ENCODE measurements at places on chromosomes 1 and 21.

DNA sequence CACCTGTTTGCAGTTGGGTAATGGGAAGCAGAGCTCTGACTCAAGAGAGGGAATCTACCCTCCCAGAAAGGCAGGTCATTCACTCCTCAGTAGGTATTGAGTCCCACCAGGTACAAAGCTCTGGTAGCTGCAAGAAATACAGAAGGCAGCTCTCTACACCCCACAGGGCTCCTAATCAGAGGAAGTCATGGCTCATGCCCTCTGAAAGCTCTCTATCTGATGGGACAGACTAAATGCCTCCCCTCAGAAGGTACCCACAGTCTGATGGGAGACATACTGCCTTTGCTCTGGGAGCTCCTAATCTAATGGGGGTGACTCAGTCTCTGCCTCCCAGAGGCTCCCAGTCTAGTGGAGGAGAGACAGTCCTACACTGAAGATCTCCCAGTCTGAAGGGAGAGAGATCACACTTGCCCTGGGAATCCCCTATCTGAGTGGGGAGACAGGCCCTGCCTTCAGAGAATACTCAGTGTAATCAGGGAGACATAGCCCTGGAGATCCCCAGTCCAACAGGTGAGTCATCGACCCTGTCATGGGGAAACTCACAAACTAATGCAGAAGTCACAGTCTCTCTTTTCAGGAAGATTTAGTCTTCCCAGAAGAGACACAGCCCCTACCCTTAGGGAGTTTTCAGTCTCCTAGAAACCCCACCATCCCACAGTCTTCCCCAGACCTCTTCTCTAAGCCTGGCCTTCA is 23.7 kb downstream of the CAMK1G start:
- no peak for DNase-seq

DNA sequence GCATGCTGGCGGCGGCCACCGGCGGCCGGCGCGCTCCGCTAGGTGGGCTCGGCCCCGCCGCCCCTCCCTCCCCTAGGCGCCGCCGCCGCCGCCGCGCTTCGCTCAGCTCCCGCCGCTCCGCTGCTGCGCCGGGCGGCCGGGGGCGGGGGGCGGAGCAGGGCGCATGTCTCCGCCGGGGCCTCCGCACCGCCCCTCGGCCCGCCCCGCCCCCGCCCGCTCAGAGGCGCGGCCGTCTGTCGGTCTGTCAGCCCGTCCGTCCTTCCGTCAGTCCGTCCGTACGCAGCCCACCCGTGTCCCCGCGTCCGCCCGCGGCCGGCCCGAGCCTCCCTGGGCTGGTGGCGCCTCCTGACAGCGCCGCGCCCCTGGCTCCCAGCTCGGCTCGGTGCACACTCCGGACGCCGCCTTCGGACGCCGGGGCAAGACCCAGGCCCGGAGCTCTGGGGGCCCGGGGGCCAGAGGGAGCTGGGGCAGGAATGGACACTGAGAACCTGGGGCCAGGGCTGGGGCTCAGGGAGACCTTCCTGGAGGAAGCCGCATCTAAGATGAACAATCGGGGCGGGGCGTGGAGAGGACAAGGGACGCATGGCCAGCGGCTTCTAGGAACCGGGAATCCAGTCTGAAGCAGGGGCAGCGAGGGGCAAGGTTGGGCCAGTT is at the start of gene GPR153:
Gene GPR153, minus strand, starts transcription at position 138 of the 654 bp plus-strand sequence. CDS start 6,193 bp downstream, outside the sequence.
- DNase-seq: peak; percentile 28

GRCh38 chr1:46790446-46791101 is 8.3 kb upstream of the CYP4B1 start:
- no peak for DNase-seq

GRCh38 chr1:8955406-8955805 is 9.7 kb downstream of the CA6 start:
- no peak for DNase-seq

- no peak for DNase-seq
These were observed 151.5 kb upstream of the BACE2 start for GRCh38 chr21:41016472-41016871.

- DNase-seq: no peak
These were observed 27.6 kb upstream of the HHAT start for GRCh38 chr1:210300923-210301614.

- no peak for DNase-seq
These were observed 125.8 kb upstream of the HOOK1 start for GRCh38 chr1:59688976-59689375.

- DNase-seq: no peak
These were observed 20.0 kb downstream of the ZNF678 start for GRCh38 chr1:227583354-227583753.

- no peak for DNase-seq
These were observed 27.1 kb upstream of the VTCN1 start for GRCh38 chr1:117237726-117238381.

DNA sequence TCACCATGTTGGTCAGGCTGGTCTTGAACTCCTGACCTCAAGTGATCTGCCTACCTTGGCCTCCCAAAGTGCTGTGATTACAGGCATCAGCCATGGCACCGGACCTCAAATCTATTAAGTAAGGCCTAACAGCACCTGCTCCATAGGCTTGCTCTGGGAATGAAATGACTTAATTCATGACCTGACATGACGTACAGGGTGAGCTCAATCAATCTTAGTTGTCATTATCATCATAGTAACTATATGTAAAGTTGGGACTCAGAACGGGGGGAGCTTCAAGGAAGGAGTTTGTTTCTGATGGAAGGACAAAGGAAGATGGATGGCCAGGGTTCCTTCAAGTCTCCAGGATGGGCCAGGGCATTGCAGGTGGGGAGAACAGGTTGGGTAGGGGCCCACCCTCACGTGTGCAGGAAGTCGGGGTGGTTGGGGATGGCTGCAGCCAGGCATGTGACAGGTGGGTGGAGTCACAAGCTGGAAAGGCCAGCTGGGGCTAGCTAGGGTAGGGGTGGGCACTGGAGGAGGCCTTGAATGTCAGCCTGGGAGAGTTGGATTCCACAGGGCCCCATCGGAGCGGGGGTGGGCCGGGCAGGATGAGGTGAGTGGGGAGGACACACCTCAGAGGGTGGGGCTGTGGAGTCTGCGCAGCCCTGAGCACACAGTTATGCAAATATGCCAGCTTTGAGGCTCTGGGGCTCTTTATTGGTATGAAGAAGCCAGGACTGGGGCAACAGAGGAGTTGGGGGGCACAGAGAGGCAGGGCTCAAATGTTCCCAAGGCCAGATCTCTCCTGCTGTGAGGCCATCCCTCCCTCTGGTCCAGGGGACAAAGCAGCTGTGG is 9.6 kb downstream of the TRIM62 start:
- DNase-seq: no peak

DNA sequence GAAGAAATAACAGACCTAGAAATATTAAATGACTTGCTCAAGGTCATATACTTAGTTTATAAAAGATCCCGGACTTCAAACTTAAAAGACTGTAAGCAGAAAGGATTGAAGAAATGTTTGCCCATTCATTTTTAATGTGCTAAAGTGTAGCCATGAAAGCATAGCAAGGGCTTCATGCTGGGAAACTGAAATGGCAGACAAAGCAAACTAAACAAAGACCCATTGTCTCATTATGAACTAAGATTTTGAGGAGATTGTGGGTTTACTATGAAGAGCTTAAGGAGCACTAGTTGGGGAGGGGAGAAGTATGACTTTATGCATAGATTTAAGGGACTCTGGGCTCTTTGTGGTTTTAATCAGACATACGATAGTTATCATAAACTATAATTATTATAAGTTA is 26.3 kb downstream of the ADAMTS1 start:
- no peak for DNase-seq

DNA sequence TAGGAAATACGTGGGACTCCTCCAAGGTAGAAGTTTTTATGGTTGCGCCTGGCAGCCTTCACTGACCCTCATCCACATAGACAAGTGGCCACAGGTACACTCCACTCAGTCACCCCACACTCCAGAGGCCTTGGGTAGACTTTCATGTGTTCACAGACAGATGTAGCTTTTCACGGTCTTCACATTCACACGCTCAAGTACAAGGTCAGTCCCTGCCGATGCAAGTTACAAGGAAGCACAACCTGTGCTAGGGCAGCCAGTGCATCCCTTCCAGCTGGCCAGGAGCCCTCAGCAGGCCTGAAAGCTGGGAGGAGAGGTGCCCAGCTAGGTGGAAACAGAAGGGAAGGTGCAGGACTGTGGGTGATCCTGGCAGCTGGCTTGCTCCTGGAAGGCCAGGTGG is 55.5 kb upstream of the FAM20B start:
- no peak for DNase-seq

DNA sequence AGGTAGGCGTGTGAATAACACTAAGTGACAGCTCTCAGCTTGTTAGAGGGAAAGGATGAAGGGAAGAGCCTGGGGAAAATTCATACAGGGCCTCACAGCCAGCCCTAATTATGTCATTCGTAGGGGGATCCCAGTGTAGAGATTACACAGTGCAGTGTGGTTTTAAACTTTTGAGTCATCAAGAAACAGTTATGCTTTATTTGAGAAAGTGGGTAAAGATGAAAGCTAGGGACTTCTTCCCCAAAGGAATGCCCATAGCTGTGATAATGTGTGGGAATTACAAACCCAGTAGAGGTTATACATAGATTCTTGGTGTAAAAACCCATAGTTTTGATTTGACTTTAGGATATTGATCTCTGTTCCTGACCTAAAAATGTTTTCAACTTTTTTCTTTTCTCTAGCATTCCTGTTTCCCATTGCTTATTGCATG is 1.9 kb downstream of the TTF2 start:
- DNase-seq: no peak

DNA sequence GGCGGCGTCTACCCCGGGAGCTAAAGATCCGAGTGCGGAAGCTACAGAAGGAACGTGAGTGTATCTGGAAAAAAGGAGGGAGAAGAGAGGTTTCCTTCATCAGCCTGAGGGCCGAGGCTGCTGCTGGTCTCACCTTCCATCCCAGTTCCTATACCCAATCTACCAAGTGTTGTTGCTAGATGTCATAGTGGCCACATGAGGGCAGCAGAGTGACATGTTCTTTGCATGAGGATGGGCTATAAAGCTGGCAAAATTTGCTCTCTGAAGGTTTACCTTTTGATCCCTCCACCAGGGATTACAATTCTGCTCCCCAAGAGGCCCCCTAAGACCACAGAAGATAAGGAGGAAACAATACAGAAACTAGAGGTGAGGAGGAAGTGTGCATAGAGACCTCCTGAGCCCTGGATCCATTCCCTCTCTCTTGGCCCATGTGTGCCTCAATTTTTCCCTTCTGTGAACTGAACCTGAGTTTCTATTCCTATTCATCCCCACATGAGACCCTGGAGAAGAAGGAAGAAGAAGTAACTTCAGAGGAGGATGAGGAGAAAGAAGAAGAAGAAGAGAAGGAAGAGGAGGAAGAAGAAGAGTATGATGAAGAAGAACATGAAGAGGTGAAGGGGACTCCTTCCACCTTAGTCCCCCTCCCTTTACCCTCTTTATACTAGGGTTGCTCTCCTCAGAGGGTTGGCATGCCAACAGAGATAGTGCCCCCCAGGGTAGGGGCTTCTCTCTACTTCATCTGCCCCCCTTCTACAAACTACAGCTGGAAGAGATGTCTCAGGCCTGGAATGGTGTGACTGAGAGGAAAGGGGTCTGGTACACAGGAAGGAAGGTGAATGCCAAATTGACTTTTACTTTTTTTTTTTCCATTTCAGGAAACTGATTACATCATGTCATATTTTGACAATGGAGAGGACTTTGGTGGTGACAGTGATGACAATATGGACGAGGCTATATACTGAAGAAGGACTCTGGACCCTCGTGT is 13.3 kb downstream of the POLR3GL start:
- no peak for DNase-seq

DNA sequence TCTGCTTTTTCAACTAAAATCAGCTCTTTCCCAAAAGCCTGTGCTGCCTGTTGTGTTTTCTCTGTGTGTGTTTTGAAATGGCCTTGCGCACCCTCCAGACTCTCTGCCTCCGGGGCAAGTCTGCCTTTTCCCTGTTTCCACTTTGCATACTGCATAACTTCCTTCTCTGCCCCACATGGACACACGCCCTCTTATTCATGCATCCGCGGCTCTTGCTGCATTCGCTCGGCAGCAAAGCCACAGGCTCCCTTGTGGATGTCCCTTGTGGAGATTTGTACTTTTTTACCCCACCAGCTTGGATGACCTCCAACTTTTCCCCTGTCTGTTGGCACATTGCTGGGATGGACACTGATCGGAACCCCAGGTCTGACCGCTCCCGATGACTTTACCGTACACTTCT is 147.6 kb downstream of the ADSS2 start:
- no peak for DNase-seq

DNA sequence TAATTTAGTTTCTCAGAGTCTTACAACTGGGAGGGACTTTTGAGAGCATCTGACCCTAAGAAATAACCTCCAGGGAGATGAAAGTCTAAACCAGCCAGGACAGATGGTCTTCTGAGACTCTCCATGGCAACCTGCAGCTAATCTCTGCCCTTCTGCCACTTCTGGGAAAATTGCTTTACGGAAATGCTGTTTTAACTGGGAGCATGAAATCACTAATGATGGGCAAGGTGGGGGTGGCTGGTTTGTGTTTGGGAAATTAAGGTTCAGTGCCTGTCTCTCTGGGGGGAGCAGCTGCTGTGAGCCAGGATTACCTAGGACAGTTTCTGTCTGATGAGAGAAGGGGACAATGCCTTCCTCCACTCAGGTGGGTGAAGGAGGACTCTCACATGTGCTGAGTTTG is 33.2 kb downstream of the ROR1 start:
- no peak for DNase-seq

DNA sequence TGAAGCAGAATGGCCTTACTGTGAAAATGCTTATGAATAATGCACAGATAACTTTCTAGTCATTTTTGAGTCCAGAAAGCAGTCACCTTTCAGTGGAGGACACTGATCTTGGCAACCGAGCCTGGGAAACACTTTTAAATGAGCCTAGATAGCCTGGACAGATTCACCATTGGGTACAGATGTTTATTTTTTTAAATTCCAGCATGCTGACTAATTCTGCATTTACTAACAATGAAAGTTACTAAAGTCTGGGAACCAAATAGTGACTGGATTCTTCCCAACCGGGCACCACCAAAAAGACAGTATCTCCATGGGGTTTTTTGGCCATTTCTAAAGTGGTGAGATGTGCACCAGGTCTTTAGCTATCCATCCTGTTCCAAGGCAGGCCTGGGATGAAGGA is 3.3 kb upstream of the FMOD start:
- no peak for DNase-seq

- no peak for DNase-seq
These were observed 5.3 kb upstream of the MAP3K7CL start for GRCh38 chr21:29125191-29125590.

GRCh38 chr1:26368486-26368885 is 4.1 kb downstream of the ZNF683 start:
- no peak for DNase-seq

GRCh38 chr1:33515112-33515511 is 42.7 kb downstream of the ZSCAN20 start:
- no peak for DNase-seq

GRCh38 chr1:165060285-165060793 is 296.2 kb downstream of the LMX1A start:
- DNase-seq: no peak

- DNase-seq: no peak
These were observed 4.1 kb upstream of the TMEM240 start for GRCh38 chr1:1544544-1544943.

GRCh38 chr1:112964347-112964746 is 8.4 kb upstream of the SLC16A1 start:
- no peak for DNase-seq

- DNase-seq: no peak
These were observed 18.5 kb upstream of the GBP3 start for GRCh38 chr1:89041119-89041641.

Measured in stimulated activated CD4-positive, alpha-beta T cell treated with anti-CD3 and anti-CD28 coated beads, TNF-alpha, amount 100 ng/mL, for 4 hours (primary cell).